ENCODE measurements at places on chromosomes 13 and 19.

DNA sequence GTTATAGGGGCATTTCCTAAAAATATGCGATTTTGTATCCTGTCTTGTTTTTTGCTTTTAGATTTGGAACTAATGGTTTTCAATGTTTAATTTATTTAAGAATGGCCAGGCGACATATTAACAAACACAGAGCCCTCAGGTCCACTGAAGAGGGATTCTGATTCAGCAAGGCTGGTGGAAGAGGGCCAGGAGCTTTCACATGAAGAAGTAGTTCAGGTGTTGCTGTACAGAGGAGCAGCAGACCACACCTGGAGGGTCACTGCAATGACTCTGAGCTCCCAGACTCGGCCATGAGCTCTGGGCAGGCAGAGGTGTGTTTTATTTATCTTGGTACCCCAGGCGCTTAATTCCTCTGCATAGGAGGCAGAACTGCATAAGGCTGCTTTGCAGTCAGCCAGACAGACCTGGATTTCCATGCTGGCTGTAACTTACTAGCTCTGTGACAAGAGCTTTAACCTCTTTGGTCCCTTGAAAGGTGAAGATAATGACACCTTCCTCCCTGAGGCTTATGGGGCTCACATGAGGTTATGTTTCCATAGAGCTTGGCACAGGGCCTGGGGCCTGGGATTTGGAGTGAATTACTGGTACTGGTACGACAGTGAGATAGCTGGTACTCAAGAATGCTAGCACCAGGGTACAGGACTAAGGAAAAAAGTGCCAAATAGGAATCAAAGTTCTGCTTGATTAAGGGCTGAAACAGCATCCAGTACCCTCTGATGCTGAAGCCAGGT lies 184.7 kb downstream of the OXGR1 start:
- peaks cover 12% of the 10 kb centered on the region for H3K4me1 ChIP-seq
- no peak overlapping the region for H3K27ac ChIP-seq
- DNase-seq, result no peak
- H3K27me3 ChIP-seq, result no peaks in the 10 kb centered on the region
- no peak overlapping the region for H3K4me3 ChIP-seq
- H3K36me3 ChIP-seq, result no peaks in the 10 kb centered on the region

DNA sequence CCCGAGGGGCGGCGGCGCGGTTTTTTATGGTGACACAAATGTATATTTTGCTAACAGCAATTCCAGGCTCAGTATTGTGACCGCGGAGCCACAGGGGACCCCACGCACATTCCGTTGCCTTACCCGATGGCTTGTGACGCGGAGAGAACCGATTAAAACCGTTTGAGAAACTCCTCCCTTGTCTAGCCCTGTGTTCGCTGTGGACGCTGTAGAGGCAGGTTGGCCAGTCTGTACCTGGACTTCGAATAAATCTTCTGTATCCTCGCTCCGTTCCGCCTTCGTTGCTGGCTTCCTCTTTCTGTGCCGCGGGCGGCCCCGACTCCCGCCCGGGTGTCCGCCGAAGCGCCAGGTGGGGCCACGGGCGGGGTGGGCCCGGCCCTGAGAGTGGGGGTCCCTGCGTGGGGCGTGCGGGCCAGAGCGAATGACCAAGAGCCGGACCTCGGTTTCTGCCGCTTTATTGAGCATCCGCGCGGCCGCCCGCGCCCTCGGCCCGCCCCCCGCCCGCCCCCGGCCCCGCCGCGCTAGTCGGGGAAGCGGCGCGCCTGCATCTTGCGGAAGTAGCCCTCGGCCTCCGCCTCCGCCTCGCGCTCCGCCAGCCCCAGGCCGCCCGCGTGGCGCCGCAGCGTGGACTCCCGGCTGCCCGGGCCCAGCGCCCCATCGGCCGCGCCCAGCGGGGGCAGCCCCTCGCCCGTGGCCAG lies 9.6 kb downstream of the PLPPR3 start:
- H3K36me3 ChIP-seq, result peaks cover 59% of the 10 kb centered on the region
- no peak overlapping the region for H3K27ac ChIP-seq

DNA sequence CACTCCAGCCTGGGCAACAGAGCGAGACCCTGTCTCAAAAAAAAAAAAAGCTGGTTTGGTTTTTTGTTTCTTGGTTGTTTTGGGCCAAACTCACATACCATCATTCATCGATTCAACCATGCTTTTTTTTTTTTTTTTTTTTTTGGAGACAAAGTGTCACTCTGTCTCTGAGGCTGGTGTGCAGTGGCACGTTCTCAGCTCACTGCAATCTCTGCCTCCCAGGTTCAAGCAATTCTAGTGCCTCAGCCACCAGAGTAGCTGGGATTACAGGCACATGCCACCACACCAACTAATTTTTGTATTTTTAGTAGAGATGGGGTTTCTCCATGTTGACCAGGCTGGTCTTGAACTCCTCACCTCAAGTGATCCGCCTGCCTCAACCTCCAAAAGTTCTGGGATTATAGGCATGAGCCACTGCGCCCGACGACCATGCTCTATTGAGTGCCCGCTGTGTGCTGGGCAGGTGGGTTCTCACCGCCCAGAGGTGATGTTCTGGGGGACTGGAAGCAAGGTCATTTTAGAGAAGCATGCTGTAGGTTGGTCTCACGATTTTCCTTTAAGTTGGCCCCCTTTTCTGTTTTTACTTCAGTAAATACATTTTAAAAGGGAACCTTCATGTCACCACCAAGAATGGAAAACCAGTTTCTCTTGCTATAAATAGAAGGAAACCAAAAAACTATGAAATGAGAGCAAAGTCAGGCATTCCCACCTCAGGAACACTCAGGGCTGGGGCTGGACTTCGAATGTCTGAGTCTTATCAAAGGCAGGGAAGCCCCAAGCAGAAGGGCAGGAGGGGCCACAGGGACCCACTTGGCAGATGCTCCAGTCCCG lies 8.3 kb upstream of the JUND start:
- no peaks in the 10 kb centered on the region for H3K36me3 ChIP-seq
- DNase-seq, result no peak
- no peaks in the 10 kb centered on the region for H3K27me3 ChIP-seq
- peaks cover 75% of the 10 kb centered on the region for H3K4me1 ChIP-seq
- peak overlapping the region; percentile 22 for H3K27ac ChIP-seq
- no peak overlapping the region for H3K4me3 ChIP-seq

GRCh38 chr19:8097681-8098567 lies 45.4 kb downstream of the CCL25 start:
- H3K27me3 ChIP-seq, result peaks cover 5% of the 10 kb centered on the region
- H3K4me3 ChIP-seq, result no peak overlapping the region

DNA sequence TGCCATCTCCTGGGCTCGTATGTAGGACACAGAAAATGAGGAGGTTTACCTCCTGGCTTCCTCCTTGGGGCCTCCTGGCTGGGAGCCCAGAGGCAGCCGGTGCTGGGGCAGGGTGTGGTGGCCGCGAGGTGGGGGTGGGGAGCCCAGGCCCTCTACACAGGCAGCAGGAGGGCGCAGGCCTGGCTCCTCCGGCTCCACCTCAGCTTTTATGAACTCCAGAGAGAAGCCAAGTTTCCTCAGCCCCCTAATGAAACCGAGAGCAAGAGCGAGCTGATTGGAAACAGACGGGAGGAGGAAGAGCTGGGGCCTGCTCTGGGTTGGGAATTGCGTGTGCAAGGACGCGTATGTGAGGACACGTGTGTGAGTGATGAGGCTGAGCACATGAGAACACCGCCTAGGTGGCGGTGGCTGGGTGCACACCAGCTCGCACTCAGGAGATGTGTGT lies 23.1 kb downstream of the LYL1 start:
- H3K27ac ChIP-seq, result no peak overlapping the region
- DNase-seq, result no peak
- no peaks in the 10 kb centered on the region for H3K36me3 ChIP-seq
- H3K27me3 ChIP-seq, result peaks cover 60% of the 10 kb centered on the region
- H3K4me3 ChIP-seq, result no peak overlapping the region

- DNase-seq, result peak; percentile 62
- H3K27me3 ChIP-seq, result no peaks in the 10 kb centered on the region
- peak overlapping the region; percentile 23 for H3K4me3 ChIP-seq
- H3K27ac ChIP-seq, result peak overlapping the region; percentile 96
- peaks cover 11% of the 10 kb centered on the region for H3K36me3 ChIP-seq
These were observed 10.7 kb downstream of the MARCHF2 start for GRCh38 chr19:8423817-8424223.

- DNase-seq, result peak; percentile 76
- no peaks in the 10 kb centered on the region for H3K4me1 ChIP-seq
- H3K4me3 ChIP-seq, result no peak overlapping the region
- H3K27ac ChIP-seq, result no peak overlapping the region
These were observed 9.8 kb upstream of the GNA15 start for GRCh38 chr19:3125900-3126524.
